ENCODE measurements at places on chromosomes 2 and 18.

DNA sequence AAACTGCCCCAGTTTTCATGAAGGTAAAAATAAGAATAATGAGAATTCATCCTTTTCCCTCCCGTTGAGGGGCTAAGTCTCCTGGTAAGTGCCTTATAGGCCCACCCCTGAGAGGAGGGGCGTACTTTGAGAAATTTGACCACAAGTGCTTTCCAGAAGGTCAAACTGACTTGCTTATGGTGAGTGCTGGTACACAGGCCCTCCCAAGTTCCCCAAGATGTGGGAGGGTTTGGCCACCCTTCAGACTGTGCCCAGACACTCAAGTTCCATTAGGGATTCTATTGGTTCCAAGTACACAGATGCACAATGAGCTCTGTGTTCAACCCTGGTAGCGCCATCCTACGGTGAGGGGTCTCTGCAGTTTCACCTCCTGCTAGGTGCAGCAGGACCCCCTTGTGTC lies 205.1 kb downstream of the CTIF start:
- DNase-seq: no peak

DNA sequence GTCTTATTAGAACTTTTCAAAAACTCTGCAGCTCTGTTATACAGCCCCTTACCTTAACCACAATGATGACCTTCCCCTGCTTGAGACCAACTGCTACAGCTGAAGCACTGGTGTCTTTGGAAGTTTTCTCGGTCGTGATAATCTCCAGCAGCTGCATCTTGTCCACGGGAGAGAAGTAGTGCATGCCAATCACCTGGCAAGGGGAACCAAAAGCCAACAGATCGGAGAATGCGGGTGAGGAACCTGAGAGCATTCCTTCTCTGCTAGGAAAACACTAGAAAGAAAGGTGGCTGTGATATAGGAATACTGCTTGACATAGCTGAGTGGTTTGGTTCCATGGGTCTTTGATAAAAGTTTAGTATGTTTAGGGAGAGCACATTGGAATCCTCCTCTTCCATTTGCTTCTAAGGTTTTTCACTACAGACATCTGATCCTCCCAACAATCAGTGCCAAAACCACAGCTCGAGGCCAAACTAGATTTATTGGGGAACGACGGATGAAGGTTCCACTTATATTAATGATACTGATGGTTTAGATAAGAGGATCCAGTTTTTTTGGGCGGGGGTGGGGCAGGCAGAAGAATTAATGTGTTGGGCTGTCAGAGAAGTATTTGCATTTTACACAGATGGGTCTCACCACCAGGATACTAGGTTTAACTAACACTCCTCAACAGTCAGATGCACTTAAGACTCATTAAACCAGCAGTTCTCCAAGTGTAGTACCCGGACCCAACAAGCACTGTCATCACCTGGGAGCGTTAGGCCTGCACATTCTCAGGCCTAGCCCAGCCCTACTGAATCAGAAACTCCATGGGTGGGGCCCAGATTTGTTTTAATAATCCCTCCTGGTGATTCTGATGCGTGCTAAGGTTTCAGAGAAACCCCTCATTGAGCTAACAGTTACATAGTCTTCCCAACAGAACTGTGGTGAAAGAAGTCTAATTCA lies 22.4 kb downstream of the GAREM2 start:
- no peak for DNase-seq

GRCh38 chr2:31886700-31887099 lies 124.1 kb downstream of the MEMO1 start:
- no peak for DNase-seq

DNA sequence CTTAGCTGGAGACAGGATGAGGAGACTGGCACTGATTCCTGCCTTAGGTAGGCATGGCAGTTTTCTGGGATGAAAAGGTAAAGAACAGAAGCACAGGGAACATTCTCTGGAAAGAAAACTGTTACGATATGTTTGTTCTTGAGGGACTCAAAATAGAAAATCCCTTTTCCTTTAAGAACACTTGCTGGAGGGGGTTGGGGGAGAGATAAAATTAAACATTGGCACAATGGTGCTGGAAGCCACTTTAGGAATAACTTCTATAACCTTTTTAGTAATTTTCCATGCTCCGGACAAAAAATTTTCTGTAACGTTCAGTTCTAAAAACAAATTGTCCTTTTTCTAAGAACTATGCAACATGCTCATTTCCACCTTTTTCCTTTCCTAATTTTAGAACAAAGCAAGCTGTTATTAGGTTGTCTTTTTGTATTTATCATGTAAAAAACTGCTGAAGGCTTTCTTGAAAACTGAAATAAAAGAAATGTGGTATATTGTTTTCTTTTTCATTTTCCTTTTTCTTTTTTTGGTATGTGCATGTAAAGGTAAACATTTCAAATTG lies 343.8 kb downstream of the EPHA4 start:
- DNase-seq: no peak

GRCh38 chr2:134118279-134119116 lies 135.4 kb upstream of the MGAT5 start:
- peak; percentile 75 for DNase-seq

GRCh38 chr2:236818281-236819045 lies 248.8 kb downstream of the ACKR3 start:
- DNase-seq: no peak

DNA sequence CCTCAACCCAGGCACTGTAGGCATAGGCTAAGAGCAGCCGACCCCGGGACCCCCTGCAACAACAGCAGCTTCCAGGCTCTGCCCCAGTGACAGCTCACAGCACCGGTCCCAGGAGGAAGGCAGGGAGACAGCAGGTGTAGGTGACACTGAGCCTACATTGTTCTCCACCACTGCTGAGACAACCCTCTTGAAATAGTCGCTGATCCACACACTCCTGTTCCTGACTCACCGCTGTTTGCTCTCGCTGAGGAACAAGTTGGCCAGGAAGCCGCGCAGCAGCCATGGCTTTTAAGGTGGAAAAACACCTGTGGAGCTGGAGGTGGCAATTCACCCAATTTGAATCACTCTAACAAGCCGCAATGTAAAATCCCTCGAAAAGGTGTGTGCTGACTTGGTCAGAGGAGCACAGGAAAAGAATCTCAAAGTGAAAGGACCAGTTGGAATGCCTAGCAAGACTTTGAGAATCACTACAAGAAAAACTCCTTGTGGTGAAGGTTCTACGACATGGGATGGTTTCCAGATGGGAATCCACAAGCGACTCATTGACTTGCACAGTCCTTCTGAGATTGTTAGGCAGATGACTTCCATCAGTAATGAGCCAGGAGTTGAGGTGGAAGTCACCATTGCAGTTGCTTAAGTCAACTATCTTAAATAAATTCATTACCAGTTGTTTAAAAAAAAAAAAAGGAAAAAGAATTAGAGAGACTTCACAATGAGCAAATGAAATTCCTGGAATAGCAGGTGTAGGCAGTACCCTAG lies 167.5 kb downstream of the ARL4C start:
- DNase-seq: no peak

DNA sequence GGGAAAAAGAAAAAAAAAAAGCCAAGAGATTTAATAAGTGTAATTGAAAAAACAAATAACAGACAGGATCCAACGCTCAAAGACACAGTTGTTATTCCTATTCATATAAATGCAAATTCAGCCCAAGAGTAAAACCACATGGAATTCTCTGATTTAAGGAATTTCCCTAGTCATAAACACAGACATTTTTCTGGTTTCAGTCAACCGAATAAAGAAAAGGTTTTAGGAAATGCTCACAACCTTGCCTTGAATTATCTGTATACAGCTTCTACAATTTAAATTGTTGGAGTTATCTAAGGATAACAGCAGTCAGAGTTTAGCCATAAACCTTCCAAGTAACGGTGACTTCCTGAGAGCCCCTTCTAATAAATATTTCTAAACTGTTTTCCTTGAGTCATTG lies 122.7 kb downstream of the VWC2L start:
- DNase-seq: no peak

- DNase-seq: no peak
Observed at GRCh38 chr2:67652679-67653078, 255.5 kb downstream of the ETAA1 start.

DNA sequence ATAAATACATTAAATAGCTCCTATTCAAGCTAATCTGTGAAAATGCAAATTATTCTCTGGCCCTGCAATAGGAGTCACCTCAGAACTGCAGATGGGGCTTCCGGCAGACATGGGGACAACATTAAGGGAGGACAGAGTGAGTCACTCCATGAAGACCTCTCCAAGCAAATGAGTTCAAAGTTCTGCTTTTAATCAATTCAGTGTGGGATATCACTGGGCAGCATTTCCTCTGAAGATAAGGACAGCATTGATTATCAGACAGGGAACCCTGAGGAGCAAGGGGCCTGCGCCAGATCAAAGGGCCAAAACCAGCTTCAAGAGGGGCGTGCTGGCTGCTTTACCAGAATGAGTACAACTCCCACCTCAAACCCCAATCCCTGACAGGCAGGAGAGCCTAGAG lies 356.9 kb upstream of the KLHL29 start:
- DNase-seq: no peak

DNA sequence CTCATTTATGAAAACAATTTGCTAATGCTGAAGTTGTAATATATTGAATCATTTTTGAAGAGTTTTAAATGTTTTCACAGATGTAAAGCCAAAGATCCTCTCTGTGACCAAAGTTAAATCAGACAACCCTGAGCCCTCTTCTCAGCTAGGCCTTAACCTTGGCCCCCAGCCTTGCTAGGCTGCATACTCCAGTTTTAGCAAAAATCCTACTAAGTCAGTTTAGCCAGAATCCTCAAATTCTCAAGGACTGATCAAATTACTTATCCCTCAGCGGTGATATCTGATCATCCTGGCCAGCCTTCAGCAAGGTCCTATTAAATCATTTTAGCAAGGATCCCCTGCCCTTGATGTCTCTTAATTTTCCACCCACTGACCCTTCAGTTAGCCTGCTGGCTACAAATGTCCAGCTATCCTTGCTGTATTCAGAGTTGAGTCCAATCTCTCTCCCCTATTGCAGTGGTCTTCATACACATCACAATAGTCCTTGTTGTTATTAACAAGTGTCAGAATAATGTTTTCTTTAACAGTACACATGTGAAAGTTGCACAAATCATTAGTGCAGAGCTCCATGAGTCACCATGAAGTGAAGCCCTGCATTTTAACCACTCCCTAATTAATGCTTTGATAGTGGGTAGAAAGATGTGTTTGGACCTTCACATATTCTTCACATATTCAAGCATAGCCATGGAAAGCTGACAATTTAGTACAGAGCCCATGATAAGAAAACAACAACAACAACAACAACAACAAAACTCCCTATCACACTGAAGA lies 206.4 kb downstream of the NBAS start:
- DNase-seq: no peak

GRCh38 chr2:217066510-217067270 lies 206.8 kb upstream of the TNP1 start:
- DNase-seq: no peak
